ENCODE measurements at places on chromosomes 13 and 19.

DNA sequence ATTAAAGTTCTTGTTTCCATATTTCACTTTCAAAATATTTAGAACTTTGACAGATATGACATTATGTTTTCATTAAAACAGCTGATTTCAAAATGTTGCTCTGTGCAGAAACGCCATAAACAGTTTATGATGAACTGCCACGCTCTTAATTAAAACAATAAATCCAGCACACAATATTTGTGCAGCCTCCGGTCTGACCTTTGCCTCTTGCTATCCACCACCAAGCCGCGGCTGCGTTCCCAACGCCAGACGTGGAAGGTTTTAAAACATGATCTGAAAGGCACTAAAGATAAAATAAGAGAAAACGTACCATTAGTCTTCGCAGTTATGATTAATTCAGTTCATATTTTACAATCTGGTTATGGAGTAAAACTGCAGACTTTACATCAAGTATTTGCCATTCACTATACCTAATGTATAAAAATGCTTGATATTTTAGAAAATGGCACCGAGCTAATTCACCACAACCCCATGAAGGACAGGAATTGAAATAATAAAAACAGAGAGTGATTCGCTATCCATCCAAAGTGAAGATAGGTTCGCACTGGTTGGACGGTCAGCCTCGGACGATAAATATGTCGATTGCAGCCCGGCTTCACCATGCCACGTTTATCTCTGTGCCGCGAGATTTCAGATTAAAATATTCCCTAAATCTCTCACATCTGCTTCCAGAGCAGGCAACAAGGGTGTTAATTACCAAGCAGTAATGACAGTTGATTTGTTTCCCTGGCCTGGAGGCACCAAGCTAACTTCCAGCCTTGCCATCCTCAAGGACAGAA, 103.3 kb upstream of the ZNF507 start:
- no peak for DNase-seq
- no peaks in the 10 kb centered on the region for H3K36me3 ChIP-seq
- H3K4me1 ChIP-seq, result no peaks in the 10 kb centered on the region
- H3K27me3 ChIP-seq, result no peaks in the 10 kb centered on the region
- no peak overlapping the region for H3K27ac ChIP-seq

GRCh38 chr13:67017276-67017675, 212.9 kb downstream of the PCDH9 start:
- DNase-seq, result no peak
- H3K4me1 ChIP-seq, result no peaks in the 10 kb centered on the region

DNA sequence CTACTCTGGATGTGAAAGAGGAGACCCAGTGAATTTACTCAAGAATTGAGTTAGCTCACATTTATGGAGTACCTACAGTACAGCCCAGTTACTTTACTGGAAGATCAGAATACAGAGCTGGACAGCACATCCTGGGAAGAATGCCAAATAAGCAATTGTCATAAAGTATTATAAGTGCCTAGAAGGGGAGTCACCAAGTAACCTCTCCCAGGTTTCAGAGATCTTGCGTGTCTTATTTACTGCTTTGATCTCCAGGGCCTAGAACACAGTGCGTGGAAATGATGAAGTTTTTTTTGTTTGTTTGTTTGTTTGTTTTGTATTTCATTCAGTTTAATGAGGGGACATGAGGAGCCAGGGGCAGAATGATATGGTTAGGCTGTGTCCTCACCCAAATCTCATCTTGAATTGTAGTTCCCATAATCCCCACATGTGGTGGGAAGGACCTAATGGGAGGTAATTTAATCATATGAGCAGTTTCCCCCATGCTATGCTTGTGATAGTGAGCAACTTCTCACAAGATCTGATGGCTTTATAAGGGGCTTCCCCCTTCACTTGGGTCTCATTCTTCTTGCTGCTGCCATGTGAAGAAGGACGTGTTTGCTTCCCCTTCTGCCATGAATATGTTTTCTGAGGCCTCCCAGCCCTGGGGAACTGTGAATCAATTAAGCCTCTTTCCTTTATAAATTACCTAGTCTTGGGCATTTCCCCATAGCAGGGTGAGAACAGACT, 5.2 kb downstream of the GARRE1 start:
- H3K27me3 ChIP-seq, result no peaks in the 10 kb centered on the region
- H3K27ac ChIP-seq, result peak overlapping the region; percentile 33
- H3K4me3 ChIP-seq, result no peak overlapping the region
- H3K36me3 ChIP-seq, result no peaks in the 10 kb centered on the region
- H3K4me1 ChIP-seq, result peaks cover 29% of the 10 kb centered on the region

GRCh38 chr13:54859827-54860226, 1831.2 kb downstream of the OLFM4 start:
- H3K27ac ChIP-seq, result no peak overlapping the region
- H3K27me3 ChIP-seq, result no peaks in the 10 kb centered on the region
- no peak for DNase-seq
- no peaks in the 10 kb centered on the region for H3K36me3 ChIP-seq
- H3K4me3 ChIP-seq, result no peak overlapping the region
- H3K4me1 ChIP-seq, result no peaks in the 10 kb centered on the region

DNA sequence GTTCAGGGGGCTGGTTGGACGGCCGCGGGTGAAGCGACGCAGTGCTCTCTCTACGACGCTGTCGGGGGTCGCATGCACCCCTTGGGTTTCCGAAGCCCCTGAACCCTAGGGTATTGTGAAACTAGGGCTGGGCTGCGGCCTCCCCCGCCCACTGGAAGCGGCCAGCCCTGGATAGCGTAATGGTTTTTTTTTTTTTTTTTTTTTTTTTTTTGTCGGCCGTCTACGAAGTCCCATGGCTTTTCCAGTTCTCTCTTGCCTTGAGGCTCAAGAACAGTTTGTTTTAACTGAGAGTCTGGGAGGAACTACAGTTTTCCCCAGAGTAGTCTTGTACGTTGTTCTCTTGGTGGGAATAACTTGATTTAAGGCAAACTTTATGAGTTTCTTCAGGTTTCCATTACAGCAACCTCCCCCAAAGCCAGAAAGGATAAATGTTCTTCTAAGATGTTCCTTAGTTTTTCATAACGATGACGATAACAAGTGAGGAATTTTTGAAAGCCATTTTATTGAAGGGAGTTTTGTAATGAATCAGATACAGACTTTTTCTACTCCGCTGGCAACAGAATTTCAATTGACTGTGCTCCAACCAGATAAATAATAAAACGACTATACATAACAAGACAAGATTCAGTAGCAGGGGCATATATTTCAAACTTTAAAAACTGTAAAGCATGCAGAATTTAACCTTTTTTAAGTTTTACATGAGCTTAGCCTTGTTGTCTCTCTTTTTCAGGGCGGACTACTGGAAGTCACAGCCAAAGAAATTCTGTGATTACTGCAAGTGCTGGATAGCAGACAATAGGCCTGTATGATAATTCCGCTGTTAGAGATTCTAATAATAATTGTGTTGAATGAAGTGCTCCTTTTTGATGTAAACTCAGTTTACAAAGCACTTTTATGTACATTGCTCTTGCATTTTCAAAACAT, 867 bp downstream of the WBP4 start:
- DNase-seq, result no peak
- H3K36me3 ChIP-seq, result no peaks in the 10 kb centered on the region
- H3K4me1 ChIP-seq, result peaks cover 50% of the 10 kb centered on the region
- H3K4me3 ChIP-seq, result peak overlapping the region; percentile 82
- no peaks in the 10 kb centered on the region for H3K27me3 ChIP-seq

DNA sequence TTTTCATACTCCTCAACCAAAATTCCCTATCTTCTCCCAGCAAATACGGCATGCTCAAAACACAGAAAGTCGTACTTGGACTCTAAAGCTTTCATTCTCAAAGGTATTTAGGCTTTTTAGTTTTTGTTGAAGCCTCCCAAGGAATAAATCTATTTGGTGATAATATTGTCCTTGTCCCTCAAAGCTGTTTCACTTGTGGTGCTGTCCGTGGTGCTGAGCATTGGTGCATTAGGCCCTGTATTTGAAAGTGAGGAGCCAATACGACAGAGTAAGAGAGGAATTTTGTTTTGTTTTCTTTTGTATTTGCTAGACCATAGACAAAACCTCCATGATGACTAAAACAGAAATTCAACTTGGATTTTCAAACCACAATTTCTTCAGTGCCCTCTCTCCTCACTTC, 3.2 kb upstream of the LGALS13 start:
- DNase-seq, result no peak
- H3K4me1 ChIP-seq, result no peaks in the 10 kb centered on the region
- no peaks in the 10 kb centered on the region for H3K27me3 ChIP-seq
- no peak overlapping the region for H3K27ac ChIP-seq
